ENCODE measurements at places on chromosomes 11 and 22.

- no peak for DNase-seq
Observed at GRCh38 chr22:20998411-20999336, 3.2 kb downstream of the THAP7 start.

- DNase-seq, result no peak
Observed at GRCh38 chr11:119518746-119519730, 96.1 kb upstream of the THY1 start.

- no peak for DNase-seq
Observed at GRCh38 chr11:44982496-44983062, 31.9 kb upstream of the TP53I11 start.

GRCh38 chr11:76653012-76653673, 17.4 kb downstream of the LRRC32 start:
- DNase-seq, result no peak

GRCh38 chr11:2587976-2588748, 111.6 kb downstream of the KCNQ1OT1 start:
- DNase-seq, result no peak

DNA sequence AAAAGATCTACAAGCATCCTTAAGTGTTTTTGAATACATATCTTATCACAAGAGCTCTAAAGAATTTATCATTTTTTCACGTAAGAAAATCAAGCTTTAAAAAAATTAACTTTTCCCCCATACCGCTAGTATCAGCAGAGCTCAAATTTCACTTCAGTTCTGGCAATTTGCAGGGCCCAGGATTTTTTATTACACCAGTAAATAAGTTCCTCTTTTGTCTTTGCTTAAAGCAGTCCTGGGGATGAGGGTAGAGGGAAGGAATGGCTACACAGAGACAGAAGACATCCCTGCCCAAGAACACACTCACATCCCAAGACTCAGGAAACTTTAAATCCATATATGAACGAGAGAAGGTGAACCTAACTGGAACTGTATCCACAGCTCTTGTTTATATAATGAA, 22.6 kb upstream of the SORL1 start:
- DNase-seq, result no peak

DNA sequence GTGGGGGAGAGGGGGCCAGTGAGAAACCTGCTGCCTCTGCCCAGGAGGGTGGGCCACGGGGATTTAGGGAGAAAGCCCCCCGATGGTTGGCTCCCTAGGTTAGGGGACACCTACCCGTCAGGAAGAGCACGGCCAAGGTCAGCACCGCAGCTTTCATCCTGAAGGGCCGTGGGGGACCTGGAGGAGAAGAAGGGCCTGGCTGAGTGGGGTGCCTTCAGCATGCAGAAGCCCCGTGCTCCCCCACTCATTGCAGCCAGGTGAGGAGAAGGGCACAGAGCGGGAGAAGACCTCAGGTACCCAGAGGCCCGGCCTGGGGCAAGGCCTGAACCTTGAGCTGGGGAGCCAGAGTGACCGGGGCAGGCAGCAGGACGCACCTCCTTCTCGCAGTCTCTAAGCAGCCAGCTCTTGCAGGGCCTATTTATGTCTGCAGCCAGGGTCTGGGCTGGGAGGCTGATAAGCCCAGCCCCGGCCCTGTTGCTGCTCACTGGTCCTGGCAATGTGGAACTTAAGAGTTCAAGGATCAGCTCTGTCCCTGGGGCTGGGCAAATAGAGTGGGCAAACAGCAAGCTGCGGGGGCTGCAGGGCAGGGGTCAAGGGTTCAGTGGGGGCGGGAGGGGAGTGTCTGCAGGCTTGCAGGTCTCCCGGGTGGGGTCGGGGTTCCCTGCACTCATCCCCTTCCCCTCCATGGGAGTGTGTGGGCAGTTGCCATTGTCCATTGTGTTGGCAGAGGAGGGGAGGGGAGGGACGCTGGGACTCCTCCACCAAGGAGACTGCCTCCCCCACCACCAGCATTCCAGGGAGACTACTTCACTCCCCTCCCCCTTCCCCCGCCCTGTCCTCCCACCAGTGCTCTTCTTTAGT, at the start of gene APOA1:
Gene APOA1, minus strand, starts transcription at position 392 of the 861 bp plus-strand sequence. Its CDS starts 235 bp downstream, at position 157.
- DNase-seq, result no peak

DNA sequence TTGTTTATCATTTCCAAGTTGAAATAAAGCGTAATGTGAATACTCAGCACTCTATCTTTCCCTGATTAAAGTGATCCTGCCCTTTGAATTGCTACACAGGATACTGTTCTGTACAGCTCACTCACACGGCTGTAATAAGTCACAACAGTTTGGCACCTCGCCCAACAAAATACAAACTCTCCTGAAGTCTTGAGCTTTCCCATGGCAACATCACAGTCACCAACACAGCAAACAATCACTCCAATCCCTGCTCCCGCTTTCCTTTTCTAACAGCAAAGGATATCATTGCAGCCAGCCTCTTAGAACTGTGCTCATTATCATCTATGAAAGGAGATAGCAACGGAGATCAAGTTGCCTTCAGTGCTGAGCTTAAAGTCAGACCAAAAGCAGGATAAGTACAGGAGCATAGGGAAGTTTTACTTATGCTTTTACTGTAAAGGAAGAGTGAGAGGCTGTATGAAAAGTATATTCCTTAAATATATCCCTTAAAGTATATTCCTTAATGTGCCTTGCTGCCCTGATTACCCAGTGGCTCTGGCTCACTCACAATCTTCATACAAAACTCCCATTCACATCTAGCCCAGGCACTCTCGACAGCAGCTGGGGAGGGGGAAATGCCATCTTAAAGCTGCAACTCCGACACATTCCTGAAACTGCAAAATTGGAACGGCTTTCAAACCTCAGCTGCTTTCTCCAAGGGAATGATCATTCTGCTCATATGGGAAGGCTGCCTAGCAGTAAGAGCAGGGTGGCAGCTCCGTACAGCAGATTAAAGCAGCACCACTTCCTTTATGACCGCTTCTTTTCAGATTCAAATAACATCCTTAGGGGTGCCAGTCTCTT, 35.8 kb downstream of the MAML2 start:
- DNase-seq, result peak; percentile 79

GRCh38 chr11:10618490-10618889, 50.0 kb upstream of the LYVE1 start:
- DNase-seq, result no peak

- no peak for DNase-seq
Observed at GRCh38 chr11:134170919-134171281, 52.9 kb downstream of the NCAPD3 start.

DNA sequence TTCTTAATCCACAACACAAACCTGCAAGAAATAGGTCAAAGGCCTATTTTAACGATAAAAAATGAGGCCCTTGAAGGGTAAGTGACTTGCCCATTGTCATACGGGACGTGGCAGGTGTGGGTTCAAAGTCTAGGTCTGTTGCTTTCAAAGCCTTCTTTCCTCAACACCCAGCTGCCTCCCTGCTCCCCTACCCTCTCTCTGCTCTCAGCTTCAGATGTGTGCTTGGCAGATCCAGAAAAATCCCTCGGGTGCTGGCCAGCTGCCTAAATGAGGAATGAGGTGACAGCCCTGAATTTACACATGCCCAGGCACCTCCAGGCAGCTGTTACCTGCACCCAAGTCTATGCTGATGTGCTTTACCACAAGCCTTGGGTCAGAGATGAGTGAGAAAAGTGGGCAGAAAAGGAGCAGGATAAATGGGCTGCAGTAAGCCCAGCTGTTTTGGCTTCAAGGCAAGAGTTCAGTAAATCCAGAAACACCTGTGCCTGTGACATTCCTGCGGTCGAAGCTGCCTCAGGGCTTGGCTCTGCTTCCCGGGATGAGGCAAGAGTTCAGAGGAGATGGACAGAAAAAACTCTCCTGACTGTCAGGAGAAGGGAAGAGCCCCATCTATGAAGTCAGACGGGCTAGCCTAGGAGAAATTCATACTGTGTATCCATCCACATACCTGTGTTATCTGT, 49.9 kb upstream of the LDLRAD3 start:
- no peak for DNase-seq

DNA sequence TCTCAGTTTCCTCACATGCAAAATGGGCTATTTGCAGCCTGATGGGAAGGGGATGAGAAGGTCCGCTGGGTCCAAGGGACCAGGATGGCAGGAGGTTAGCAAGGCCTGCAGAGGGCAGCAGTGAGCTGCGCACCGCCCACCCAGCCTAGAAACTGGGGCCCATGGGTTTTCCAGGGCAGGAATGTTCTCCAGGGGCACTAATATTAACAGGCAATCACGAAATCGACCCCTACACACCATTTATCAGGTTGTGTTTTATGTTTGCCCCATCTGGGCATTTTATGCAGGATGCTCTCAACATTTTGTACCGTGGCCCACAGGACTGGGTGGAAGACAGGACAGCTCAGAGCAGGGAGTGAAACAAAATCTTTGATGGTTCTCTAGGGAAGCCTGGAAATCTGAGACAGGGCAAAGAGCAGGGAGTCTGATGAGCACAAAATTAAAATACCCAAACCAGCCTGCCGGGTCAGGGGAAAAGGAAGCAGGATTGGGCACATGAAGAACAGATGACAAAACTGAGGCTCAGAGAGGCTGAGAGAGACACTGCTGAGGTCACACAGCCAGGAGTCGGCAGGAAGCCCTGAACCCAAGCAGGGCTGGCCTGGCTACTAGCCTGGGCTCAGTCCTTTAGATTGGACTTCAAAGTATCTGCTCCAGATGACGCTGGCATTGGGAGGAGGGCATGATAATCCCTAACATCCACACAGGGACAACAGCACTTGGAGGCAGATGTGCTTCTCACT, 1.6 kb upstream of the BCR start:
- peak; percentile 50 for DNase-seq

- DNase-seq, result no peak
Observed at GRCh38 chr11:69307871-69308431, 14.0 kb downstream of the MYEOV start.

DNA sequence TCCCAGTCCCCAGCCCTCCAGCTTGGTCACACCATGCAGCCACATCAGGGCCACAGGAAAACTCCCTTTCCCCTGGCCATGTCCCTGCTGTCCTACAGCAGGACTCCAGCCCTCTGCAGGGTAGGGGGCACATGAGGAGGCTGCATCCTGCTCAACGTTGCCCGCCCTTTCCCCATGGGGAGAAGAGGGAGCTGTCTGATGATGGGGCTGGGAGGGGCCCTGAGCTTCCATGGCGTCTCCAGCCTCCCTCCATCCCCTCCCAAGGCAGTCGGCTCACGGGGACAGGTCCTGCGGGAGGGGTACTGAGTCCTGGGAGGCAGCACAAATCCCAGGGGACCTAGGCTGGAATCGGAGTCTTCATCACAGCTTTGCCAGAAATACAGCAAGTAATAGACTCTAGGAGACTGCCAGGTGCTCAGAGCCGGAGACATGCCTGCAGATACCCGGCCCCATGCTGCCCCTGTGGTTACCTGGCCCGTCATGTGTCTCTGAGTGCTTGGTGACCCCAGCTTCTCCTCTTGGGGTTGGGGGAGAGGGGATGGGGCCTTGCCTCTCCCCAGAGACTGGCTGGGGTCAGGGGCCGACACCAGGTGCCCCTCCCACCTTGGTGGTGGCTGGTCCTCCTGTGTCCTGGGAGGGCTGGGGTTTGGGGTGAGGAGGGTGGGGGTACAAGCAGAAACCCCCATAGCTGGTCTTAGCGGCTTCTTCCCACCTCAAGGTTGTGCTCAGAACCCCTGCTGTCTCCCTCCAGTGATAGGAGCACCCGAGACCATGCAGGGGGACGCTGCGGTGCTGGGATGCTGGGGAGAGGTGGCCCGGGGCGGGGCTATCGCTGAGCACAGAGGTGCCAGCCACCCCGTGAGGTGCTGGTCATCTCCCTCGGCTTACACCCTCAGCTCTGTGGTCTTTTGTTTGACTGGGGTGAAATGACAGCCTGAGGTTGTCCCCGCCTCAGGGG, 2.3 kb downstream of the MRGPRE start:
- no peak for DNase-seq

DNA sequence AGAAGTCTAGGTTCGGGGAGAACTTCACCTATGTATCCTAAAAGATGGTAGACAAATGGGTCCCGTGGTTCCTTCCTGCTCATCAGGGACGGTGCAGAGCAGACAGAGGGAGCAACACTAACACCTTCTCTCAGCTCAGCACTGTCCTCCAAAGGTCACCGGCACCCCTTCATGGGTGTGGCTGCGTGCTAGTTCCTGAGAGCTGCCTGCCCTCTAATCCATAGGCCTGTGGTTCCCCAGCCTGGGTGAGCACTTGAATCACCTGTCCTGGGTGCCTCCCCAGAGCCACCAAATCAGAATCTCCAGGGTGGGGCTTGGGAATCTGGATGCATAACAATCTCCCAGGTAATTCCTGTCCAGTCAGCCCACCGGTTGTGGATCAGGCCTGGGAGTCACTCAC, 113.9 kb upstream of the TMEM45B start:
- no peak for DNase-seq

Data from pons (tissue), 1 donor.